Hair follicle dermal papilla cell (primary cell): ENCODE measurements at places on chromosomes 11 and 22. TPM values are rescaled to one million over a fixed set of nuclear protein-coding genes. Genes with fewer than 3 reads are reported as not detected.

ARVCF gene
- 4.5 and 6.1 TPM in 2 replicates for total RNA-seq

CD3G gene
- total RNA-seq: not detected in 2 replicates

KBTBD3 gene
- 2.6 and 3.2 TPM in 2 replicates for total RNA-seq

ACRV1 gene
- total RNA-seq: not detected in 2 replicates

SPON1 gene
- total RNA-seq: 2.2 and 5.8 TPM in 2 replicates
